ENCODE measurements at places on chromosomes 13 and 19. TPM values are rescaled to one million over a fixed set of nuclear protein-coding genes. Genes with fewer than 3 reads are reported as not detected.

DNA sequence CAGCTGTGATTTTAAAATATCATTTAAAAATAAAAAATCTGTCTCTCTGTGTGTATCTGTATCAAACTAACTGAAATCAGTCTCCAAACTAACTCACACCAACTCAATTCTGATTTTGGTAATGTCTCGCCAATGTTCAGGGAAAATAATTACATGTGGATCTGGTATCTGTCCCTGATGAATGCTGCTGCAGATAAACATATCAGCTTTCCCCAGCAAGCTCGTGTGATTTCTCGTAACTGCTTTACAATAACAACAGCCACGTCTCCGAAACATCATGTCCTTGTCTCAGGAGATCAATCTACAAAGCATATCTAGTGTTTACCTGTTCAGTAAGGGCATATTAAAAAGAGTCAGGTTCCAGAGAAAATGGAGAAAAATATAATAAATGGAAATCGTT is 129.0 kb downstream of the IRS2 start:
- H3K36me3 ChIP-seq: no peaks in the 10 kb centered on the region
- no peak overlapping the region for H3K27ac ChIP-seq
- H3K4me3 ChIP-seq: no peak overlapping the region
- no peak for DNase-seq

DNA sequence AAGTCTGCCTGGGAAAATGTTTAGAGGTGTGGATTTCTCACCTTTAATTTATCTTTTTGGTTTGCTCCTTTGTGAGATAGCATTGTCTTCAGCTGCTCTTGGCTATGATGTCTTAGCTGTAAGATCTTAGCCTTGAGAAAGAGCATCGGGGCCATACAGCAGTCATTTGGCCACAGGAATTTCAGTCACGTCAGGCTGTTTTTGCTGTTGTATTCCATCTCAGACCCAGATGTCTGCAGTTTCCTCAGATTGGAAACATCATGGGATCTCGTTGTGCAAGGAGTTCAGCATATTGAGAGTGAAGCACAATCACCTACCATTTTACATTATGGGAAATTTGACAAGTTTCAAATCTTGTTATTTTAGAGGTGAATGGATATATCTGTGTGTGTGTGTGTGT is 89.3 kb upstream of the C1QTNF9B start:
- no peak overlapping the region for H3K4me3 ChIP-seq
- H3K36me3 ChIP-seq: no peaks in the 10 kb centered on the region
- H3K4me1 ChIP-seq: no peaks in the 10 kb centered on the region
- H3K27me3 ChIP-seq: peaks cover 60% of the 10 kb centered on the region

GRCh38 chr19:56174550-56174949 is 1.3 kb upstream of the GALP start:
- no peaks in the 10 kb centered on the region for H3K4me1 ChIP-seq
- H3K27me3 ChIP-seq: peaks cover 29% of the 10 kb centered on the region
- no peak for DNase-seq
- no peak overlapping the region for H3K27ac ChIP-seq

DNA sequence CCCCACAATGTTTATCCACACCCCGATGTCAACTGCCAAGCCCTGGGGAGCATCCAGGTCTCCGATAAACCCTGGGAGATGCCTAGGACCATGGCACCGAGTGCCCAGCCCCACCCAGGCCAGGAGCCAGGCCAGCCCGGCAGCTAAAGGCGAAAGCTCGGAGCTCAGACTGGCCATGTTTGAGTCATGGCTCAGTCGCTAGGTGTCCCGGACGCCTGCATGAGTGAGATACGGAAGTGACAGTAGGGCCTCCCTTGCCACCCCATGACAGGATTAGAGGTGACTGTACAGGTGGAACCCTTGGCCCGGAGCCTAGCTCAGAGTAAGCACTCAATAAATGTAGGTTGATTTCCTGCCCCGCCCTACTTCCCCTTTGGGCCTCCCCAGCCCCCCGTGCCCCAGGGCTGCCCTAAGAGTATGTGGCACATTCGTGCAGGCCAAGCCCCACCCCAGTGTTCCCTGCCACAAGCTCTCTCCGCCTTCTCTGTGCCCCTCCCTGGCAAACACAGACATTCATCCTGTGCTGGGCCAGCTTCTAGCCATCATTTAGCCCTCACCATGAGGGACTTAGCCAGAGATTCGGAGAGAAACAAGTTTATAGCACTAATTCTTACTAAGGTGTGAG is 5.8 kb upstream of the TPM4 start:
- H3K27me3 ChIP-seq: no peaks in the 10 kb centered on the region
- H3K27ac ChIP-seq: no peak overlapping the region

GRCh38 chr19:37227996-37228395 is 10.0 kb downstream of the ZNF383 start:
- H3K36me3 ChIP-seq: peaks cover 14% of the 10 kb centered on the region
- no peaks in the 10 kb centered on the region for H3K4me1 ChIP-seq
- no peaks in the 10 kb centered on the region for H3K27me3 ChIP-seq

- no peaks in the 10 kb centered on the region for H3K27me3 ChIP-seq
- no peak overlapping the region for H3K4me3 ChIP-seq
- H3K27ac ChIP-seq: no peak overlapping the region
- H3K36me3 ChIP-seq: no peaks in the 10 kb centered on the region
These were observed 64.0 kb downstream of the GNG7 start for GRCh38 chr19:2638417-2638940.

GRCh38 chr13:107395927-107396662 is 819.2 kb downstream of the LIG4 start:
- DNase-seq: no peak
- no peaks in the 10 kb centered on the region for H3K27me3 ChIP-seq
- H3K27ac ChIP-seq: no peak overlapping the region
- H3K4me3 ChIP-seq: no peak overlapping the region
- H3K36me3 ChIP-seq: no peaks in the 10 kb centered on the region

DNA sequence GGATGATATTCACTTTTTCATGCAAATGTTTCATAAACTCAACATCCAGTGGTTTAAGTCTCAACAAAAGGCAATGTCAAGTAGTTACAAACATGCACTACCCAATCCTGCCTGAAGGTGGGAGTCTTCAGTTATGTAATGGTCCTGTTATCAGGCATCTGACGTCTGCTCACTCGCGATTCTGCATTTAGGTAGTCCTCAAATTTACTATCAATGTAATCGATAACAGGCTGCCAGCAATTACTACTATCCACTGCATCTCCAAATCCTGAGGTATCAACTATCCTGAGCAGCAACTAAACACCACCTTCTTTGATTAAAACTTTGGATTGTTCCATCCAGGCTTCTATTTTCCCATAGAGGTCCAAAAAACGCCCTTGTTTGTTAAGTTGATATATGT is 51.2 kb downstream of the NLRP12 start:
- DNase-seq: peak; percentile 32
- no peak overlapping the region for H3K4me3 ChIP-seq
- H3K36me3 ChIP-seq: no peaks in the 10 kb centered on the region
- peaks cover 9% of the 10 kb centered on the region for H3K27me3 ChIP-seq
- peaks cover 6% of the 10 kb centered on the region for H3K4me1 ChIP-seq

DNA sequence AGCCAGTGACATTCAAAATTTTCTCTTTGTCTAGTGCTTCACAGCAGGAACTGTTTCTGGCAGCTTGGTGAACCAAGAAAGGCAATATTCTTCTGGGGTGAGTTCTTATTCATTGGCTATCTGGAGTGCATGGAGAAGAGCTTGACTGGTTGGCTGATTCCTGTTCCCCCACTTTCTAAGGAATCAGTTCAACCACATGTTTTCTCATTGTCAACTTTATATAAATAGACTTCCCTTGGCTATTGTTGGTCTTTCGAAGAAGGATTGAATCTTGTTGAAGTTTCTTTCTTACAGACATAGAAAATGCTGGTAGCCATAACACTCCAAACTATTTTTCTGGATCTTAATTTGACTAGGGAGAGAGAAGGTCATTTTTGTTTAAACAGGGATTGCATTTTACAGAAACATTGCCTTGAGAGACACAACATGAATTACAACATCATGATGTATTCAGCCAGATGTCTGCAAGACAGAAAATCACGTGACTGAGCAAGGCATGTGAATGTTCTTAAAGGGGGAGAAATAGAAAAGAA is 85.2 kb downstream of the EDNRB start:
- no peaks in the 10 kb centered on the region for H3K36me3 ChIP-seq
- no peaks in the 10 kb centered on the region for H3K27me3 ChIP-seq
- H3K4me3 ChIP-seq: no peak overlapping the region
- no peak overlapping the region for H3K27ac ChIP-seq
- DNase-seq: no peak

DNA sequence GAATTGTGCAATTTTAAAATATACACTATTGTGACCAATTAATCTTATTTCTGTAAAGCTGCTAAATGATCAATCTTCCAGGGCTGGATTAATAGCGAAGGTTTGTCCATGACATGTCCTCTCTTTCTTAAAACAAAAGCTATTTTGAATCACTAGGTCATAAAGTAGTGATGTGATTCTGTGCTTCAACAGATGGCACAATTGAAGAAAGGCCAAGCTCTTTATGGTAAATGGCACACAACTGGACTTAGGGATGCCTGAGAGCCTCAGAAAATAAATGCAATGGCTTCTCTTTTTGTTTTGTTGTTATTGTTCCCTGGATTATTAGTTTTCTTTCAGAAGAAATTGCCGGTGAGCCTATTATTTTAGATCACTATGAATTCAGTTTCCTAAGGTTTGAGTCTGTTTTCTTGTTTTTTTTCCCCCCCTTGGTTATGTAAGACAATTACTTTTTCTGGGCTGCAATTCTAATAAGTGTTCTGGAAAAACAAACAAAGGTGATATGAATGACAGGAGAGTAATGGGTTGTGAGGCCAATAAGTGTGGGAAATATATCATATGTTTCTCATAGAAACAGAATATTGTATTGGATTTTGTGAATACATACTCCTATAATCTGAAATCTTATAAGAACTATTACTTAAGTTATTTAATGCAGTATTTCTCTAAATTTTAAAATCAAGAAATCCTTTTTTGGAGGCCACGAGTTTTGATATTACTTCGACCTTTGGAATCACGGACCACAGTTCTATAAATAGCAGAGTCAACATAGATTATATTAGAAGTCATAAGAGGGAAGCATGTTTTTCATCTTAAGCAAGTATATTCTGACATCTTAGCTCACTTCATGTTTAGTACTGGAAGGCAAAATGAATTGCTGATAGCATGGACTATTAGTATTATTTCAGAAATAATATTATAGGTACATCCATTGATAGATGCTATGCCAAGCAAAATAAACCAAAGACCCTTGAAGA is 16.8 kb downstream of the SLITRK1 start:
- H3K4me1 ChIP-seq: no peaks in the 10 kb centered on the region
- H3K27ac ChIP-seq: no peak overlapping the region
- no peak overlapping the region for H3K4me3 ChIP-seq
- no peaks in the 10 kb centered on the region for H3K36me3 ChIP-seq

- H3K36me3 ChIP-seq: no peaks in the 10 kb centered on the region
- no peak overlapping the region for H3K4me3 ChIP-seq
- H3K27me3 ChIP-seq: peaks cover 11% of the 10 kb centered on the region
- no peak for DNase-seq
- H3K4me1 ChIP-seq: no peaks in the 10 kb centered on the region
These were observed 66.9 kb downstream of the GJA3 start for GRCh38 chr13:20093951-20094350.

The ZNF93 gene
- total RNA-seq: 3.9 TPM

The EPS8L1 gene
- total RNA-seq: 3.3 TPM

The PDCD2L gene
- 5.9 TPM for total RNA-seq

Measured in T-helper 17 cell (primary cell).